Activated T-cell treated with anti-CD3 and anti-CD28 coated beads, Interleukin-2, amount 50 U/mL, for 24 hours (primary cell): ENCODE measurements at places on chromosomes 2 and 18.
A peak's percentile ranks its signal among the peaks of the same experiment; 100 is the strongest.

DNA sequence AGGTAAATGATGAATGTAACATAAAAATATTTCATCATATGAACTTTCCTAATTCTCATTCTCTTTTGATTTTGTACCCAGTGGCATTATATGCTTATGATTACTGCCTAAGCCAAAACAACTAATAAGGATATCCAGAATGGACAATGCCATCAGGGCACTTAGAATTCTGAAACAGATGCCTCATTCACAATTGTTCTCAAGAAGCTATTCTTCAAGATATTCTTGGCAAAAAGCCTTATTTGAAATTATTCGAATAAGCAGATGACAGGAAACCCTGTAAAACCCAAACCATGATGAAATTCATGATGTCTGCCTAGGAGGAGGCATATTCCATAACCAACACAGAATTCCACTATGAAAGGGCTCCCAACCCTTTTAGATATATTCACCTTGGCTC lies 353.2 kb upstream of the TRIB2 start:
- H3K36me3 ChIP-seq = no peaks in the 10 kb centered on the region
- H3K27ac ChIP-seq = no peak overlapping the region
- H3K27me3 ChIP-seq = no peaks in the 10 kb centered on the region
- DNase-seq = no peak
- H3K4me3 ChIP-seq = no peak overlapping the region

- no peak overlapping the region for H3K27ac ChIP-seq
- H3K4me3 ChIP-seq = no peak overlapping the region
- no peaks in the 10 kb centered on the region for H3K27me3 ChIP-seq
- DNase-seq = no peak
- H3K36me3 ChIP-seq = peaks cover 60% of the 10 kb centered on the region
Measured at GRCh38 chr2:157840568-157841156, 35.5 kb downstream of the ACVR1 start.

DNA sequence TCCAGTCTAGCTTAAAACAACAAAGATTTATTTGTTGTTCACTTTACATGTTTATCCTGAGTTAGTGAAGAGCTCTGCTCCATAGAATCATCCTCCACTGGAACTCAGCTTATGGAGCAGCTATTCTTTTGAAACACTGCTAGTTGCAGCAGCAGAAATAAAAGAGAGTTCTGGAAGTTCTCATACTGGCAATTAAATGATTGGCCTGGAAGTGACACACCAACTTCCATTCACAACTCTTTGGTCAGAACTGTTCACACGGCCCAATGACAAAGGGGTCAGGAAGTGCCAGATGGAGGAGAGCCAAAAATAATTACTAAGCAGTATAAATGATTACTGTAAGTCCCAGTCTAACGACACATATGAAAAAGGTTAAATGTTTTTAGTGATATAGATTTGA lies 39.1 kb downstream of the FBXO11 start:
- H3K27me3 ChIP-seq = no peaks in the 10 kb centered on the region
- peaks cover 88% of the 10 kb centered on the region for H3K4me1 ChIP-seq
- peaks cover 51% of the 10 kb centered on the region for H3K36me3 ChIP-seq
- no peak for DNase-seq

DNA sequence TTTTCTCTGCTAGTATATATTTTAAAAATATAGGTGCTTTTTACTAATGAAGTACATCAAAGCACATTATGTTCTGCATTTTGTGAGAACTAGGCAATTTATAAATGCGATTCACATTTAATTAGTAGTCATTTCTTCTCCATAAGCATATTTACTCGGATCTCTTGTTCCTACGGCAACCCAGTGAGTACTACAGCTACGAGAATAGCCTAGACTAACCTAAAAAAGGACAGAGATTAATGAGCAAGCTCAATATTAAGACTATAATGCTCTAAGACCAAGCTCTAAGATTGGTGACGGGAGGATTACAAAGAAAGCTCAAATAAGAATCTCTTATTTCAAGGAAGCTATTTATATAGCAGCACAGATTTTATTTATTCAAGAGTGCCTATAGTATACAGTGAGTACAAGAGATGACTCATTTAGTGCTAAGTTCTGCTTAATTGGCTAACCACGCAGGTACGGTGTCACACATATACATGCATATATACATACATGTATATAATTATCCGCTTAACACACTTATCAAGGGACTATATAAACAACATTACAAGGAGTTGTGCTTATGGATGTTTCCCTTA lies 364.7 kb downstream of the GPD2 start:
- H3K27me3 ChIP-seq = peaks cover 10% of the 10 kb centered on the region
- H3K27ac ChIP-seq = no peak overlapping the region
- DNase-seq = no peak
- no peaks in the 10 kb centered on the region for H3K36me3 ChIP-seq
- H3K4me1 ChIP-seq = no peaks in the 10 kb centered on the region

- H3K36me3 ChIP-seq = peaks cover 33% of the 10 kb centered on the region
- H3K27ac ChIP-seq = peak overlapping the region; percentile 83
- H3K4me3 ChIP-seq = peak overlapping the region; percentile 36
- DNase-seq = no peak
- H3K4me1 ChIP-seq = peaks cover 55% of the 10 kb centered on the region
Measured at GRCh38 chr2:181198183-181198864, 217.9 kb downstream of the UBE2E3 start.

- H3K27me3 ChIP-seq = no peaks in the 10 kb centered on the region
- no peaks in the 10 kb centered on the region for H3K4me1 ChIP-seq
- DNase-seq = no peak
- no peak overlapping the region for H3K27ac ChIP-seq
- no peak overlapping the region for H3K4me3 ChIP-seq
Measured at GRCh38 chr2:168286535-168286934, 39.1 kb upstream of the STK39 start.

DNA sequence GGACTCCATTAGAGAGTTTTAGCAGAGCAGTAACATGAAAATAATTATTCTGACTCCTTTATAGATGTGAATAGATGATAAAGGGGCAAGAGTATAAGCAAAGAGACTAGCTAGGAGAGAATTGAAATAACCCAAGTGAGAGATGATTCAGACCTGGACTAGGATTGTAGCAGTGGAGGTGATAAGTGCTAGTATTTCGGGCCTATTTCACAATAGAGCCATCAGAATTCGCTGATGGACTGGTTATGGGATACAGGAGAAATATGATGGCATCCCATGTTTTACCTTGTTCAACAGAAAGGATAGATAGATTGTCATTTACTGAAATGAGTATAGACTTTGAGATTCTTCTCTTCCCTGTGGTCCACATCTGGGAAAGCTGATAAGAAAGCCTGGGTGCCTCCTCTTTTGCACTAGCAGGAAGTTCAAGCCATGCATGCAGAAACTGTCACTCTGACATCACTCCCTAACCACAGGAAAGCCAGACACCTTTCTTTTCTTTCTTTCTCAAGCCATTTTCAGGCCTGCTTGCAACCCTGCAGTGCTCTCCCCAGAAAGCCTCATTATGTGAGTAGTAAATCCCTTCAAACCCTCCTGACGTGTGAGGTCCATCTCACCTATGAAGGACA lies 25.3 kb downstream of the DYNAP start:
- H3K4me1 ChIP-seq = peaks cover 4% of the 10 kb centered on the region
- no peak overlapping the region for H3K4me3 ChIP-seq
- H3K36me3 ChIP-seq = no peaks in the 10 kb centered on the region

DNA sequence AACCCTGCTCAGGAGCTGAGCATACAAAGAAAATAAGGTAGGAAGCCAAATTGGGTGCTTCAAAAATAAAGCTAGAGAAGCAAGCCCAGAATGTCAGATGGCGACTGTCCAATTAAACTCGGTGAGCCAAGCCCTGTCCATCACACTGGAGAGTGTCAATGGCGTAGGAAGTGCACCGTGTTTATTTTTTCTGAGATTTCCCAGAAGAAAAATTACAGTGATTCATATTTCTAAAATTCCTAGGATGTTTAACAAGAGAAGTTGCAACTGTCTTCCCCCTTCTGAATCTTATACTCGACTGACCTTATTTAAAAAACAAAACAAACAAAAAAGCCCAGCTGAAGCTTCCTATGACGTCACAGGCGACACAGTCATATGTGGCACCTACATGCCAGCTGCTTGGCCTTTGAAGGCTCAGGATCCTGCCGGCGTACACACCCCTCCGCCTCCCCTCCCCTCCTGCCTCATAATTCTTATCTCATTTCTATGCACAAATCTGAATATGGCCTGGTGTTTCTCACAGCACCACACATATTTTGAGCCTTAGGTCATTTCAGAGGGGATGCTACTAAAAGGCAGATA lies 60.8 kb downstream of the MBP start:
- peaks cover 62% of the 10 kb centered on the region for H3K36me3 ChIP-seq
- no peak for DNase-seq
- H3K4me3 ChIP-seq = no peak overlapping the region
- H3K27ac ChIP-seq = peak overlapping the region; percentile 97
- H3K4me1 ChIP-seq = peaks cover 92% of the 10 kb centered on the region

DNA sequence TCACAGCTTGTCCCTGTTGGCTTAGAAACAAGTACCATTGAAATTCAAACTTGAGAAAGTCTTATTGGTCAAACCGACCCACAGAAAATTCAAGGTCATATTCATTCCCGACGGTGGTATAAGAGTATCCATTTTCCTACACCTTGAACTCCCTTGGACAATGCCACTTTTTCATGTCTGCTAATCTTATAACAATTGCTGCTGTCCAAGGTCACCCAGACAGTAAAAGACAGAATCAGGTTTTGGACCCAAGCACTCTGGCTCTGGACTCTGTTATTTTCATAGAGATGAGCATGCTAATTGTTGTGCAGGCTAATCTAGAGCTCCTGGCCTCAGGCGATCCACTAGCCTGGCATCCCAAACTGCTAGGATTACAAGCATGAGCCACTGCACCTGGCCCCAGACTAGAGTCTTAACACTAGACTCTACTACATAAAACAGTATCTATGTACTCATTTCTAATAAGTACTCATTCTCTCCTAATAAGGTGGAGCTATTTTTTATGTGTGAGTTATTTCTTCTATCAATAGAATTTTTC lies 57.8 kb downstream of the C2orf76 start:
- no peaks in the 10 kb centered on the region for H3K4me1 ChIP-seq
- H3K36me3 ChIP-seq = peaks cover 8% of the 10 kb centered on the region
- no peak for DNase-seq
- H3K4me3 ChIP-seq = no peak overlapping the region
- H3K27ac ChIP-seq = no peak overlapping the region
- H3K27me3 ChIP-seq = no peaks in the 10 kb centered on the region

DNA sequence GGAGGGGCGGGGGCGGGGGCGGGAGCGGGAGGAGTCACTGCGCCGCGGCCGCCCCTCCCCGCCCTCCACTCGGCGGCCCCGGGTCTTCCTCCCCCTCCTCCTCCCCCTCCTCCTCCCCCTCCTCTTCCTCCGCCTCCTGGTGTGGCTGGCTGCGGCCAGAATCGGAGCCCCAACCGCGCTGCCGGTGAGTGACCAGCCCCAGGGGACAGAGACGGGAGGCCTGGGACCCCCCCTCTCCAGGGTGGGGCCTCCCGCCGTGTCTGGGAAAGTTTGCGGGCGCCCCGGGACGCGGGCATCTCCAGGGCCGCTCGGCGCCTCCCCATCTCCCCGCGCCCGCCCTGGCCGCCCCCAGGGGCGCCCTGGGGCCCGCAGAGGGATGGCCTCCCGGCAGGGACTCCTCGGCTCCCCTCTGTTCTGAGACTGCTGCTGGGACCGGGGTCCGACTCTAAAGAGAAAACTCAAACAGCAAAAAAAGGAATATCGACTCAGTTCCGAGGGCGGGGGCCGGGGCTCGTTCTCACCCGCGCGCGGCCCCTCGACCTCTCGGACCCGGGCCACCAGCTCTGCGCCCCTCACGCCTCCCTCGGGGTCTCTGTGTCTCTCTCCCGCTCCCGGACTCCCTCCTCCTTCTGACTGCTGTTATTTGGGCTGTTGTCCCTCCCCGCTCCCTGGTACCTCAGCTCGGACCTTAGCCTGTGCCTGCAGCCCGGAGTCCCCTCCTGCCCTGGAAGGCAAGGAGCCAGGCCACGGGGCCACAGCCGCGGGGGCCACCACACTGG lies at the start of gene STON1:
Gene STON1, plus strand, starts transcription at position 122 of the 779 bp plus-strand sequence. CDS start 50,480 bp downstream, outside the sequence.
- peak within 1 kb of the TSS; percentile 77 for H3K4me3 ChIP-seq
- peak within 1 kb of the TSS; percentile 69 for H3K27ac ChIP-seq
- H3K27me3 ChIP-seq = peaks cover 3% of the 10 kb centered on the region

GRCh38 chr2:79453918-79454317 lies 58.9 kb upstream of the CTNNA2 start:
- no peak overlapping the region for H3K4me3 ChIP-seq
- H3K27ac ChIP-seq = no peak overlapping the region
- no peaks in the 10 kb centered on the region for H3K4me1 ChIP-seq
- H3K27me3 ChIP-seq = no peaks in the 10 kb centered on the region

DNA sequence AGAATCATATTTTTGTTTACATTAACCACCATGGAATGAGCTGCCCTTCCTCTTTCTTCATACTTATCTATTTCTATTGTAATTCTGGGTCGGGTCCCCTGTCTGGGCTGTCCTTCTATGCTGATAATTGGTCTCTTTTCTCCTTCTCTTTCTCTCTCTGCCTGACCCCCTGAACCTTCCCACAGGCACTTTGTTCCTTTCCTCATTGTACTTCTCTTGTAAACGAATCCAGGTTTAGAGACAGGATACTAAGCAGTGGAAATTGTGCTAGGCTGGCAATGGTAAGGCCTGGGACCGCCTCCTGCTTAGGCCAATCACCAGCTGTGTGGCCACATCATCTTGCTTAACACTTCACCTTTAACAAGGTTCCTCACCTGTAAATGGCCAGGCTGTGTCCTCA lies 137.0 kb downstream of the ZNF532 start:
- no peaks in the 10 kb centered on the region for H3K36me3 ChIP-seq
- H3K27me3 ChIP-seq = peaks cover 16% of the 10 kb centered on the region
- no peak for DNase-seq
- no peak overlapping the region for H3K27ac ChIP-seq

- DNase-seq = no peak
- no peak overlapping the region for H3K27ac ChIP-seq
- H3K4me1 ChIP-seq = peaks cover 4% of the 10 kb centered on the region
- H3K4me3 ChIP-seq = no peak overlapping the region
- no peaks in the 10 kb centered on the region for H3K36me3 ChIP-seq
Measured at GRCh38 chr2:72236445-72237067, 88.9 kb upstream of the CYP26B1 start.

DNA sequence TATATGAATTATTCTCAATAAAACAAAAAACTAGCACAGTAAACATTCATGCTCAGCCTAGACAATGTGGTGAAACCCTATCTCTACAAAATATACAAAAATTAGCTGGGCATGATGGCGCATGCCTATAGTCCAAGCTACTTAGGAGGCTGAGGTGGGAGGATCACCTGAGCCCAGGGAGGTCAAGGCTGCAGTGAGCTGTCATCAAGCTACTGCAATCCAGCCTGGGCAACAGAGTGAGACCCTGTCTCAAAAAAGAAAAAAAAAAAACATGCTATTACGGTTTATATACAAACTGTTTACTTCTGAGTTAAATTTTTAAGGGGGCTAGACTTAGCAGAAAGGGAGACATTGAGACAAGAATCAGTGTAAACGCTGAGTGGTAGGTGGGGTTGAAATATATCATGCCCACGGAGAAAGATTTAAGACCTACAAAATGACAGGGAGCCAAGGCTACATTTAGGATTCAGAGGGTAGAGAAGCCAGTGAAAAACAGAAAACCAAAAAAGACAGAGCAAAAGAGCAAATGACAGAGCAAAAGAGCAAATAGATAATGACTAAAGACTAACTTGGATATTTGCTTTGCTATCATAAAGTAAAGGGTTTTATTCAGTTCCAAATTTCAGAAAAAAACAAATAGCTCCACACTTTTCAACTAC lies 7.5 kb downstream of the TTC32 start:
- no peaks in the 10 kb centered on the region for H3K27me3 ChIP-seq
- no peak overlapping the region for H3K4me3 ChIP-seq
- peaks cover 48% of the 10 kb centered on the region for H3K36me3 ChIP-seq
- peak overlapping the region; percentile 70 for H3K27ac ChIP-seq
